SIG-M5 (cell line): ENCODE measurements at places on chromosomes 5 and 9.

DNA sequence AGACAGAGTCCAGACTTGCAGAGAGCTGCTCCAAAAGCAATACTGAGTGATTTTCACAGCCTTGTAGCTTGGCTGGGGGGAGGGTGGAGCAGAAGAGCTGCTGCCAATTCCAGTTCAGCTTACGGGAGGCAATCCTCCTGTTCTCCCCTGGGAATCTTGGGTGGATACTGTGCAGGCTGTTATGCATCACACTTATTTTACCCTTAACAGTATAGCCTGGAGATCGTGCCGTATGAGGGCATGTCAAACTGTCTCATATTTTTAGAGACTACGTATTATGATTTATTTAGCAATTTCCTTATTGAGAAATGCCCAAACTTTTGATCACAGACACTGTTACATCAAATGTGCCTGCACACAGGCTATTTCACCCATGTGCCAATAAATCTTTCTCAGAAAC is 85.2 kb downstream of the BASP1 start:
- no peak for DNase-seq

DNA sequence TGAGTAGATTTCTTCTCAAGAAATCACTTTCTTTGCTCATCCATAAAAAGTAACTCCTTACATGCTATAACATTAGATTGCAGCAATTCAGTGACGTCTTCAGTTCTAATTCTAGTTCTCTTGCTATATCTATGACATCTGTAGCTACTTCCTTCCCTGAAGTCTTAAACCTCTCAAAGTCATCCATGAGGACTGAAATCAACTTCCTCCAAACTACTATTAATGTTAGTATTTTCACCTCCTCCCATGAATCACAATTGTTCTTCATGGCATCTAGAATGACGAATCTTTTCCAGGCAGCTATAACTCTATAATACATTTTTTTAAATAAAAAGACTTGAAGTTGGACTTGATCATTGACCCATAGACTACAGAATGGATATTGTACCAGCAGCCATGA is 46.2 kb upstream of the PRRC1 start:
- no peak for DNase-seq

- no peak for DNase-seq
These were observed 1.8 kb upstream of the WNT8A start for GRCh38 chr5:138082033-138082432.

DNA sequence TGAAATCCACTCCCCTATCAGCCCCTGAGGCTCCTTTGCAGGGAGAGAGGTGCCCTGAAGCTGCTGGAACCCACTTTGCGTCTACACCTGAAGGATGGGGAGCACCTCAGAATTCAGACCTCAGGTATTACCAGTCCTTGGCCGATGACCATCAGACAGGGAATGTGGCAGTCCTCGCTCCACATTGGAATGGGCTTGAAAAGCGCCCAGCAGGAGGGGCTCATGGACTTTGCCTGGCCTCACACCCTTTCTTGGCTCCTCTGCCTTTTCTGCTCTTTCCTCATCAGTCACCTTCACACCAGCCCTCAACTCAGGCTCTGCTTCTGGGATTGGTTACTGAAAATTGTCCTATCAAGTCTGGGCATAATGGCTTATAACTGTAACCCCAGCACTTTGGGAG is 83.9 kb downstream of the BARX1 start:
- DNase-seq: no peak

DNA sequence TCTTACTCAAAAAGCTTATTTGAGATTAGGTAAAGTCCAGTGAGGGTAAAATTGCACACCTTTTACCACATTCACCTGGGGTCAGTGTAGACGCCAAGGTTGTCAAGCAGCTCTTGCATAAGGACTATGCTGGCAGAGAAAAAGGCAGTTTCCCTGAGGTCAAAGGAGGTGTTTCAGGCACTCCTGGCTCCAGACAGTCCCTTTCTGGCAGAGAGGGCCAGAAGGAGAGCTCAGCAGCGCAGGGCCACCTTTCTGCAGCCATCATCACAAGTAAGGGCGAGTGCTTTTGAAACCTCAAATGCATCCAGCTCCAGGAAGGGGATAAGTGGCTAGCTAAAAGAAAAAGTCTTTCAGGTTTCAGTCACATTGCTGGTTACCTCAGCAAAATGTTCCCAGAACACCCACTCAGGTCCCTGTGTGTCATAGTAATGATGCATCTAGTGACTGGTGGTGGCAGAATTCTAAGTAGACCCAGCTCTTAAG is 16.7 kb upstream of the IL13 start:
- DNase-seq: no peak

- DNase-seq: no peak
These were observed 379.4 kb downstream of the SEMA5A start for GRCh38 chr5:9166202-9167112.

DNA sequence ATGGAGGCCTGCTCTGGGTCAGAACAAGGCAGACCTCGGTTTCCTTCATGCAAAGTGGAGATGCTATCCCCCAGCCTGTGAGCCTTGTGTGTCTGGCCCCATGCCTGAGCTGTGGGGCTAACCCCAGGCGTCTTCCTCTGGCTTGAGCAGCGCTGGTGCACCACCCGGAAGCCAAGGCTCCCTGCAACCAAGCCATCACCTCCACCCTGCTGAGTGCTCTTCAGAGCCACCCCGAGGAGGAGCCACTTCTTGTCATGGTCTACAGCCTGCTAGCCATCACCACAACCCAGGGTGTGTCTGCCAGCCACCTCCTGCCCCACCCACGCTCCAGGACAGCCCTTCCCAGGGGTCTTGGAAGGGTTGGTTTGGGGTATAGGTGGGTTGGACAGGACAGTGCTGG is 16.2 kb downstream of the REXO4 start:
- no peak for DNase-seq
